Neural crest cell (in vitro differentiated cells): ENCODE measurements at places on chromosomes 12 and 14.

DNA sequence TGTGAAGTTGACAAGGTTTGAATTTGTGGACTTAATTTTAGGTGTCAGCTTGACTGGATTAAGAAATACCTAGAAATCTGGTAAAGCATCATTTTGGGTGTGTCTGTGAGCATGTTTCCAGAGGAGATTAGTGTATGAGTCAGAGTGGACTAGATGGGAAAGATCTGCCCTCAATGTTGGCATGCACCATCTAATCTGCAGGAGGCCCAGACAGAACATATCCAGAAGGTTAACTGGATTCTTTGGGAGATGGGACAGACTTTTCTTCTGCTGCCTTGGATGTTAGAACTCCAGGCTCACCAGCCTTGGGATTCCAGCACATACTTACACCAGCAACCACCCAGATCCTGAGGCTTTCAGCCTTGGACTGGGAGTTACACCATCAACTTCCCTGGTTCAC, 14.1 kb downstream of the SGPP1 start:
- no peak for DNase-seq

DNA sequence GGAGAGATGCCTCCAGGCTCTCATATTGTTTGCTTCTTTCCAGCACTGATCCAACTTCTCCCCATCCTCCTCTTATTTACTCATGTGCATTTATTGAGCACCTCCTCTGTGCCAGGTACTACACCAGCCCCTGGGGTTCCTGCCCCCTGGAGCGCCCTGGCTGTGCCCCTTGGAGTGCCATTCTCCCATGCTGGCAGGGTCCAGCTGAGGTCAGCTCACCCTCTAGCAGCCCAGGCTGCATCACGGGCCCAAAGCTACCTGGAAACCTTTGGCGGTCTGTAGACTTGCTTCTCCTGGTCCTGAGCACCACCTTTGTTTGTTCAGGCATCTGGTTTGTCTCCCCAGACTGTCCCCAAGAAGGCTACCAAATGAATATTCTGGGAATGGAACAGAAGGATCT, 67.0 kb downstream of the ADCK1 start:
- DNase-seq = no peak

- no peak for DNase-seq
Measured at GRCh38 chr12:9869307-9870161, at the start of gene CLEC2B. Gene CLEC2B, minus strand, starts transcription at chr12:9869354.

GRCh38 chr14:101960225-101960624, 4.1 kb upstream of the DYNC1H1 start:
- peak; percentile 27 for DNase-seq

- no peak for DNase-seq
Measured at GRCh38 chr12:103273645-103274044, 222.1 kb downstream of the C12orf42 start.

GRCh38 chr12:124470806-124471205, 96.6 kb downstream of the NCOR2 start:
- no peak for DNase-seq

DNA sequence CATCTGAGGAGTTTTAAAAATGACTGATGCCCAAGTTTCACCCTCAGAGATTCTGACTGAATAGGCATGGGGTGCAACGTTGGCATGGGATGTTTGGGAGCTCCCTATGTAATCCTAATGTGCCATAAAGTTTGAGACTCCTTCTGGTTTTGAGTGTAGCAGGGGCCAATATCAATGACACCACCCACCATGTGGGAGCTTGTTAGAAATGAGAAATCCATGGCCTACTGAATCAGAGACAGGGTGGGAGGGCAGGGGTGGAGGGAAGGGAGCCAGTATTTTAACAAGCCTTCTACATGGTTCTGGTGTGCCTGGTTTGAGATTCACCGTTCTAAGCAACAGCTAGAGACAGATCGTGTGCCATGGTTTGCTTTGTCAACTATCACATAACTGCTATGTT, 46.1 kb downstream of the VCPKMT start:
- DNase-seq = no peak

- DNase-seq = no peak
Measured at GRCh38 chr14:33693237-33693636, 257.6 kb downstream of the EGLN3 start.

GRCh38 chr14:72755766-72756165, 138.1 kb downstream of the DPF3 start:
- DNase-seq = no peak

DNA sequence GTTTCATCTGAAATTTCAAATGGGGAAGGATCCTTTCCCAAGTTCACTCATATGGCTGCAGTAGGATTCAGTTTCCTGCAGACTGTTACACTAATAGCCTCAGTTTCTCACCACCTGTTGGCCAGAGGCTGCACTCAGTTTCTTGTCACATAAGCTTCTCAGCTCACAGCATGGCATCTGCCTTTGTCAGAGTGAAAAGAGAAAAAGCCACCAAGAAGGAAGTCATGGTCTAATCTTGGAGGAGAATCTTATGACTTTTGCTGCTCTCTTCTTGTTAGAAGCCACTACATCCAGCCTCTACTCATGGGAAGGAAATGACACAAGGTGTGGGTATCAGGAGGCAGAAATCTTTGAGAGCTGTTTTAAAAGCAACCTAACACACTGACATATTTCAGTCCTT, 39.4 kb upstream of the BTG1 start:
- DNase-seq = no peak

DNA sequence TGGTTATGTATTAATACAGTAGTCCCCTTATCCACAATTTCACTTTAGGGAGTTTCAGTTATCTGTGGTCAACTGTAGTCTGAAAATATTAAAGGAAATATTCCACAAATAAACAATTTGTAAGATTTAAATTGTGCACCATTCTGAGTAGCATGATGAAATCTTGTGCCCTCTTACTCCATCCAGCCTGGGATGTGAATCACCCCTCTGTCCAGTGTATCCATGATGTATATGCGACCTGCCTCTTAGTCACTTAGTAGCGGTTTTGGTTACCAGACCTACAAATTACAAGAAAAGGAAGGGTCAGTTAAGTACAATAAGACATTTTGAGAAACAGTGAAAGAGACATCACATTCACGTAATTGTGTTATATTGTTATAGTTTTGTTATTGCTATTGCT, 39.9 kb upstream of the MDGA2 start:
- DNase-seq = no peak

GRCh38 chr12:989051-989450, 2.0 kb upstream of the ERC1 start:
- no peak for DNase-seq

DNA sequence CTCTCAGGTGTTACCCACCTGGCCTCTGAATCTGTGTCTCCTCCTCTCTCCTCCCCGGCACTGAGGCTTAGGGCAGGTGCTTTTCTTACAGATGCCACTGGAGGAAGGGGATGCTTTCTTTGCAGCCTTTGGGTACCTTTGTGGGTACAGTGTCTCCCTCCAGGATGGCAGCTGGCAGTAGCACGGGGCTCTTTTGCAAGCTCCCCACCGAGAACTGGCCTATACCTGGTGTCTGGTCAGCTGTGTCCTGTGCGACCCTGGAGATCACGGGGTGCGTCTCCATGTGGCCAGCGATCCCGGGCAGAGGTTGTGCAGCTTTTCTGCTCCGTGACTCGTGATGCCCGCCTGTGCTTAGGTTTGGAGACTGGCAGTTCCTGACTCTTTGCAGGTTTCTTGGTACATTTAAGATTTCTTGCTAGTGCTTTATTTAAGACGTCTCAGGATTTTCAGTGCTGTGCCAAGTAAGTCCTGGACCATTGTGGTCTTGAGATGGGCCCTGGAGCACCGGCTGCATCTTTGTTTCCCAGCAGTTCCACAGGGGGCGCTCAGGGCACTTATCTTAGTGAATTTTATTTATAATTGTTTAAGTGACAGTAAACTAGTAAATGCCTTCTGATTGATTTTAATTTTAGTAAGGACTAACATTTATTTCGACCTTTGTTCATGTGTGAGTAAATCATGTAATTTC, 68.9 kb downstream of the DDX51 start:
- DNase-seq = no peak

- DNase-seq = no peak
Measured at GRCh38 chr12:57224973-57225679, 4.4 kb upstream of the SHMT2 start.

- DNase-seq = no peak
Measured at GRCh38 chr12:11969437-11970154, 101.1 kb upstream of the BCL2L14 start.

- no peak for DNase-seq
Measured at GRCh38 chr14:44612002-44612401, 104.9 kb upstream of the FSCB start.

DNA sequence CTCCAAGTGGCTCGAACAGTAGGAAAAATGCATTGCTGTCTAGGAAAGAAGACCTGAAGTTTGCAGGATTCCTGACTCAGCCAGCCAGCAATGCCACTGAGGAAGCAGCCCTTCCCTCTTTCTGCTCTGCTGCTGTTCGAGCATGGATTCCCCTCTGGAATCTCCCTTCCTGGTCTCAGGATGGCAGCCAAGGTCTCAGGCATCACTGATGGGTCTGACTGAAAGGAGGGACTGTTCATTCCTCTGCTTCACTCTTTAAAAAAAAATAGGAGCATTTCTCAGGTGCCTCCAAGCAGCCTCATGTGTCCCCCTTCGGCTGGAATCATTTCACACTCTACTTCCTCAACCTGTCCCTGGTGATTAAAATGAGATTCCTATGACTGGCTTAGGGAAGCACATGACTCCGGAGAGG, 62.4 kb downstream of the SLC15A4 start:
- DNase-seq = no peak

- no peak for DNase-seq
Measured at GRCh38 chr14:104966261-104966865, 11.8 kb downstream of the AHNAK2 start.

GRCh38 chr12:121284551-121285390, 11.7 kb downstream of the CAMKK2 start:
- DNase-seq = no peak

DNA sequence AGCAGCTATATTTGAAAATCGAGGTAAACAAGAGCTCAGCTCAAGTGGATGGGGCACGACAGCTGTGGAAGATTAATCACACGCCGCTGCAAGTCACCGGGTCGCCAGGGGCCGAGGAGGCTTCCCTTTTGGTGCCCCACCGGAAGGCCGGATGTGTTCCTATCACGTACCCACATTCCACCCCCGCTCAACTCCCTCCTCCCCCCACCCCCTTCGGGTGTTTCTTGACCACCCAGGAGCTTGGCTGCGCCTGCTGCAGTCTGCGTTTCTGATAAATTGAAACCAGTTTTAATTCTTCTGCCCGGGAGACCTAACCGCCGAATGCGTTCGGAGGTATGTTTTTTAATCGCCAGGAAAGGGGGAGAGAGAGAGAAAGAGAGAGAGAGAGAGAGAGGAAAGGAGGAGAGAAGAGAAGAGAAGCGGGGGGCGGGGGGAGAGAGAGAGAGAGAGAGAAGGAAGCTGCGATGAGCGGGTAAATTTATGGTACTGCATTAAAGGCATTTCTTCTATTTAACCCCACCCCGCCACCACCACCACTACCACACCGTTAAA, 1.8 kb downstream of the SLC8A3 start:
- no peak for DNase-seq
